ENCODE measurements at places on chromosomes 5 and 9.

DNA sequence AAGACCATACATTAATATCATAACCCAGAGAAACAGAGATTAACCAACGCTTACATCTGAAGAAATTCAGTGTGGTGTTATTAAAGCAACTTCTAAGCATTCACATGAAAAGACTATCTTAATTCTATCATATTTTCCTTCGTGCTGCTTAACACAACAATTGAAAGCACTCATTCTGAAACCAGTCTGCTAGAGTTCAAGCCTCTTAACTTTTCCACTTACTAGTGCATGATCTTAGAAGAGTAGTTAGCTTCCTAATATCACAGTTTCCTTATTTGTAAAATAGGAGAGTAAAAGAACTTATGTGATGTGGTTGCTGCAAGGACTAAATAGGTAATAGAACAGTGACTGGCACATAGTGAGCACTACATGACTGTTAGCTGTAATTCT, 379.3 kb downstream of the TRIM36 start:
- DNase-seq = no peak

GRCh38 chr5:37916525-37916924, 76.7 kb upstream of the GDNF start:
- no peak for DNase-seq

DNA sequence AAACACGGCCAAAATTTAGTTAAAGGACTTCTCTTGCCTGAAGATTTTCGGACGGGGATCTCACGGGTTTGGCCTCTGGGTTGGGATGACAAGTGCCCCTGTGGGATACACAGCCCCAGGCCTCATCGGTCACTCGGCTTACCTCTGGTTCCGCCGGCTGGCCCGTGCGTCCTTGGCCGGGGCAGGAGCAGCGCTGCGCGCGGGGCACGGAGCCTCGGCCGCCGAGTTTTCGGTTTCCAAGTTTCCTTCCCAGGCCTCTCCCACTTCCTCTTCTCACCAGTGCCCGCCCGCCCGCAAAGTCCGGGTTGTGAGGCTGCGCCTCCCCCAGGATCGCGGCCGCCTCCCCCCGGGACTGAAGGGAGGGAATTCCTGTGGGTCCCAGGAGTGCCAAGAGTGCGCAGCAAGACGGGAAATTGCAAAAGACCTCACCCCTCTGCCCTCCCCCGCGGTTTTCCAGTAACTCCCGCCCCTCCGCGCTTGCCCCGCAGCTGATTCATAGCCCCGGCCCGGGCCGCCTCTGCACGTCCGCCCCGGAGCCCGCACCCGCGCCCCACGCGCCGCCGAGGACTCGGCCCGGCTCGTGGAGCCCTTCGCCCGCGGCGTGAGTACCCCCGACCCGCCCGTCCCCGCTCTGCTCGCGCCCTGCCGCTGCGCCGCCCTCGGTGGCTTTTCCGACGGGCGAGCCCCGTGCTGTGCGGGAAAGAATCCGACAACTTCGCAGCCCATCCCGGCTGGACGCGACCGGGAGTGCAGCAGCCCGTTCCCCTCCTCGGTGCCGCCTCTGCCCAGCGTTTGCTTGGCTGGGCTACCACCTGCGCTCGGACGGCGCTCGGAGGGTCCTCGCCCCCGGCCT, at the start of gene OSMR:
OSMR (plus strand) TSS at position 487 of the 853 bp plus-strand sequence. CDS start 23,033 bp downstream, outside the sequence.
- no peak for DNase-seq

GRCh38 chr5:57665146-57665936, 182.7 kb upstream of the ACTBL2 start:
- DNase-seq = no peak

GRCh38 chr5:32578363-32578762, 7.0 kb upstream of the SUB1 start:
- DNase-seq = no peak

DNA sequence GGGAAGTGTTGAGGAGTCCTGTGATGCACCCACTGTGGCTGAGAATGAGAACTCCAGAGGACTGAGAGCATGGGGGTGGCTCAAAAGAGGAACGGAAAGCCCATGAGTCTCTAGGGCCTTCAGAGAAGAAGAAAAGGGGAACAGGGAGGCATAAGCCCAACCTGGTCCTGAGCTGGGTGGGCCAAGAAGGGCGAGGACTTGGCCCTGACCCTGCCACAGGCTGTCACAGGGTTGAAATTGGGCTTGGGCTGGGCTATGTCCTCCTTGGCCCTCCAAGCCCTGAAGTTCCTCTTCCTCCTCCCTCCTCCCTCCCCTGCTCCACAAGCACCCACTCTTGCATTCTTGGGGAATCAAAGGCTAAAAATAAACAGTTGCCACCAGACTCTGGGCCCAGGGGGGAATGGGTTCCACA, 49.3 kb upstream of the PPARGC1B start:
- DNase-seq = no peak

- DNase-seq = no peak
Observed at GRCh38 chr5:119187776-119188529, 117.1 kb downstream of the DMXL1 start.

- no peak for DNase-seq
Observed at GRCh38 chr9:5511476-5511875, 1.1 kb downstream of the PDCD1LG2 start.
